CD4-positive, alpha-beta T cell treated with Interleukin-15 for 1 hour (primary cell): ENCODE measurements at places on chromosomes 1 and 21.

DNA sequence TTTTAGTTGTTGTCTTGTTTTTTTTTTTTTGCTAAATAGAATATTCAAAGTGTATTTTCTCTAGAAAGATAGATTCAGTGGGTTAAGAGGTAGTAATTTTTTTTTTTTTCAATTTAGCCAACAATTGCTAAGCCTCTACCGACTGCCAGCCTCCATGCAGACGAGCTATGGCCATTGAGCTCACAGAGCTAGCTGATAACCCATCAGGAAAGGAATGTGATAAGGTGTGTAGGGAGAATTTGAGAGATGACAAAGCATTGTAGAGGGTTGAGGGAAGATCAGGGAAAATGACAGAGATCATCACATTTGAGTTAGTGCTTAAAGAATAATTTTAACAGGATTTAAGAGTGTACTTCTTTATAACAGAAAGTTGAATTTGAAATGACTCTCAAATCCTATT is 30.6 kb downstream of the DNM3 start:
- DNase-seq: no peak

DNA sequence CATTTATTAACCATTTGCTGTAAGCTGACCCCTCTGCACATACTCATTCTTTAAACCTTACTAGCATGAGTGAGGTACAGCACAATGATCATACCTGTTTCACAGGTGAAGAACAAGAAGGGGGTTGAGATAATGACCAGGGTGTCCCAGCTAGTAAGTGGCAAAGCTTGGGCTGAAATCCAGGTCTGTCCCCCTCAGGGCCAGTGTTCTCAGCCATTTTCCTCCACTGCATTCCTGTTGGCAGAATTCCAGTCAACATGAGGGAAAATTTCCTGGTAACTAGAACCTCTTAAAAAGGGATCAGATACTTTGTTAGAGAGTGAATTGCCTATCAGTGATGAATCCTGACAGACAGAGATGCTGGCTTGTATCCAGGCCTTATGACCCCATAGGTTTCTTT is 48.1 kb downstream of the SPATA46 start:
- no peak for DNase-seq

DNA sequence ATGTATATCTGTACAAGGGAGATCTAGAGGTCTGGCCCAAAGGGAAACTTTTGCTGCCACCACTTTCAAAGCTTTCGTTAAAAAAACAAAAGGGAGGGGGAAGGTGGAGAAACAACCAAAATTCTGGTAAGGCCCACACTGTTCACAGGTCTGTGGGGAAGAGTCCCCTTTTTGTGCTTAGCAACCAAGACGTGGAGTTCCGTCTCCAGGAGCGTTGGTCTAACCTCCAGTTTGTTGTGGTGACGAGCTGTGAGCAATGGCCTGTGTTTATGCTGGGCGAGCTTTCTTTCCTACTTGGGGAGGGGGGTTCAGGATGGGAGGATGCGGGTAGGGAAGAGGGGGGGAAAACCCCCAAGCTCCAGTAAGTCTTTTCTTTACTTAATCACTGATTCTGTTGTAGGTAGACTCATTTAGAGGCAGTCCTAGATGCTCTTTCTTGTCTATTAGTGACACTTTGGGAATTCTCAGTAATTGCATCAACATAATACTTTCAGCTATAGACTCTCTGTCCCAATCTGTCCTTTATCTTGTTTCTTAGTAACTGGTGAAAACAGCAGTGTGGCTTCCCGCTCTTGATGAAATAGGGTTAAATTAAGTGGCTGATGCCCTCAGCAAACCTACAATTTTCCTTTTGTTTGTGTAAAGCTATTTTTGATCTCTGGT is 1.5 kb downstream of the HIPK1 start:
- DNase-seq: peak; percentile 91

DNA sequence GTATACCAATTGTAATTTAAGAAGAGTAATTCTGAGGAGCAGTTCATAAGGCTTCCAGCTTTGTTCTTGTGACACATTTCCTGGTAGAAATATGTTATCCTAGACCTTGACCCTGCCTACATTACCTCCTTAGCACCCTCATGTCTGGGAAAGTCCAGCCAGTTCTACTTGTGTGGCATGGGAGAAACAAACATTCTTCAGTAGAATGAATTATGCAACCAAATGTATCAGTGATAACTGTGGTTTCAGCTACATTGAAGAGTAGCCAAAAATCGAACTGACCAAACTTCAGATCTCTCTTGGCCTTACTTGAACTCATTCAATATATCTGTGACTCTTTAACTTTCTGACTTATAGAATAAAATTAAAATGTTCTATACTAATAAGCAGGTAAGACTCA is 308.1 kb upstream of the LYPLAL1 start:
- no peak for DNase-seq

DNA sequence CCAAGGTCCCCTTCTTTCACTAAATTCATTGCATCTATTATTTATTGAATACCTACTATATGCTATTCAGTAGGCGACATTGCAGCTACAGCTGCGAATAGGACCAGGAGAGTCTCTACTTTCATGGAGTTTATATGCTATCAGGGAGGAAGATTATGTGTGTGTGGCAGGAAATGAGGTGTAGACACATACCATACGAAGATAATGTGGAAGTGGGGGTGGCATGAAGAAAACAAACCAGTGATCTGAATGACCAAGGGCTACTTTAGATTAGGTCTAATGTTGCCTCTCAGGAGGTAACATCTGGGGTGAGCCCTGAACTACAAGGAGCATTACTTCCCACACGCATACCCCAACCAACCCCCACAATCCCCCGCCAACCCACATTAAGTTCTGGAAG is 1.0 kb upstream of the PPIH start:
- no peak for DNase-seq

GRCh38 chr1:240455228-240455821 is 156.6 kb downstream of the GREM2 start:
- DNase-seq: no peak

GRCh38 chr1:9883585-9884449 is 26.3 kb downstream of the CTNNBIP1 start:
- no peak for DNase-seq

GRCh38 chr1:72662918-72663317 is 380.6 kb upstream of the NEGR1 start:
- DNase-seq: no peak

DNA sequence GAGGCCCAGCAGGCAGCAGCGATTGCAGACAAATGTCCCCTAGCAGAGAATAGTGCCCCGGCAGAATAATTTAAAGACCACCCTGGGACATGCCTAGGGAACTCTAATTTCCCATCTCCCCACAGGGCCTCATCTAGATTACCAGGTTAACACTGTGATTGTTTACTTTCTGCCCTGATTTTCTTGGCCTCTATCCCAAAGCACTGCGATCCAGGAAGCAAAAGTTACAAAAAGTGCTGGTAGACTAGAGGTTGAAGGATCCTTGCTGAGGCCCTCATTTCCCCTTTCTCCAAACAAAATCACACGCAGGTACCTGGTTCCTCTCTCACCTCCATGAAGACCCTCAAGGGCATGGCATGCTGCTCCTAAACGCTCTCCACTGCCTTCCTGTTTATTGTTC is 229.7 kb downstream of the C1orf94 start:
- no peak for DNase-seq

- no peak for DNase-seq
Measured at GRCh38 chr1:33965086-33965485, 101.2 kb downstream of the HMGB4 start.

DNA sequence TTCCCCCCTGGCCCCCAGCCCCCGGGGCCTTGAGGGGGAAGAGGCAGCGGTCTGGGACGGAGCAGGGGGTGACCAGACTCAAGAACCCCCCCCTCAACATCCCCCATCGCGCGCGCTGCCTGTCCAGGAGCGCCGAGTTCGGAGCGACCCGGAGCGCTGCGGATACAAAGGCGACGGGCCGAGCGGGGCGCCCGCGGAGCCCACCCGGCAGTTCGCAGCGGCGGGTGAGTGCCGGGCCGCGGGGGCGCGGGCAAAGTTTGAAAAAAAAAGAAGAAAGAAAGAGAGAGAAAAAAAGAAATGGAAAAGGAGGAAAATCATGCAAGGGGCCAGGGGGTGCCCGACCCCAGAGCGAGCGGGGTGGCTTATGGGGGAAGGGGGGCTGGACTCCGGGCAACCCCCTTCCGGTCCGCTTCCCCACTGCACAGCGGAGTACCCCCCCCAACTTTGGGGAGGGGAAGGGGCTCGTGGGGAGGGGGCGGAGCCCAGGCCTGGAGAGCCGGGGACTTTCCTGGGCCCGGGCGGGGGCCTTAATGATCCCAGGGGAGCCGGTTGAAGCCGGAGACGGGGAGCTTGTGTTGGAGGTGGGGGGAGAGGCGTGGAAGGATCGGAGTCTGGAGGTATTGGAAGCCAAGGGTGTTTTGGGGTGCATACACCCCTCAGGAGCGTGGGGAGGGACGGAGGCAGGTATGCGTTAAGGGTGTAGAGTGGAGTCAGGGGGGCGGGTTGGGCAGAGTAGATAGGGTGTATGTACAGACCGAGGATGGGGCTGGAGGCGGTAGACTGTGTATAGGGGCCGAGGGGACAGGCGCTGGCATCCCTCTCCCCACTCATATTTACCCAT is 502 bp downstream of the VANGL2 start:
- no peak for DNase-seq
